ENCODE measurements at places on chromosomes 3 and 15.

DNA sequence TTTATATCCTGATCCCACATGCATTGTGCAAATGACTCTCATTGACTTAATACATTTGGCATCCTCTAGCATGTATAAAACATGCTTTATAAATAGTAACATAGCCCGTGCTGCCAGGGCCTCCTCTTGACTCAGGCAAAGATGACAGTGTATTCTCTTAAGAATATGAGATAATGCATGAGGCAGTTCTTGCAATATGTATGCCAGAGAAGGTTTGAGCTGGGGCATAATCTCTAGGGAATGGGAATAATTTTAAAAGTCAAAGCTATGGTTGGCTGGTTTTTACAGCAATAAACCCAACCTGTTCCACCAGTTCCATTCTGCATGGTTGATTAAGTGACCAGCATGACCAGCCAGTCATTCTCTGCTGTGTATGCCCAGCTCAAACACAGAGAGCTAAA is 179.0 kb upstream of the PFN2 start:
- no peak for DNase-seq

GRCh38 chr3:29465836-29466235 is 185.0 kb downstream of the RBMS3 start:
- DNase-seq = no peak

- no peak for DNase-seq
Measured at GRCh38 chr3:76367281-76367680, 581.9 kb upstream of the ZNF717 start.

DNA sequence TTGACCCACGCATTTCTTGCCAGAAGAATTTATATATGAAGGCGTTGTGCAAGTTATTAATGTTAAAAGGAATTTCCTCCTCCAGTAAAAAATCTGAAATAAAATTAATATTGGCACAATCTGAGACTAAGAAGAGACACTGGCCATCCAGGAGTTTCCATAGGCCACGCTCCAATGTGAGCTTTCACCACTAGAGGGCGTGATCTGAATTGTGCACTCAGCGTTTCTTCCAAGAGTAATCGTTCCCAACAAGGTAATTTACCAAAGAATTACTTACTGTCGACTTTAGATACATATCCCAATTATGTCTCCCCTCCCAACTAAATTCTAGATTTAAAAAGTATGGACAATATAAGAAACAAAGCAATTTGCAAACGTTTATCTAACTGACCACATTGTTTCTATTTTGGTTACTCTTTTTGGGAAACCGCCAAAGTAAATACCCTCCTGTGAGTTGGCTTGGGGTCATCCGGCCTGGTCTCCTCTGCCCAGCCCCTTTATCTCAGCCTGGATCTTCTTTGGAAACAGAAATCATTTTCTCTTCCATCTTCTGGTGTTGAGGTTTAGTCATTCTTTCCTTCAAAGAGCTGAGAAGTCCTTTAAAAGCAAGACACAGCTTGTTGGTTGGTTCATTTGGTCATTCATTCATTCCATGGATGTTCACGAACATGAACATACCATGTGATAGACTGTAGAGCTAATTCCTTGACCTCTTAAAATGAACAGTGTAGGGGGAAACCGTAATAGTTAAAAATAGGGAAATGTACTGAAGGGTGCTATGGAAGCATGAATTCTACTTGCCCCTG is 26.2 kb downstream of the POLR2M start:
- peak; percentile 11 for DNase-seq

DNA sequence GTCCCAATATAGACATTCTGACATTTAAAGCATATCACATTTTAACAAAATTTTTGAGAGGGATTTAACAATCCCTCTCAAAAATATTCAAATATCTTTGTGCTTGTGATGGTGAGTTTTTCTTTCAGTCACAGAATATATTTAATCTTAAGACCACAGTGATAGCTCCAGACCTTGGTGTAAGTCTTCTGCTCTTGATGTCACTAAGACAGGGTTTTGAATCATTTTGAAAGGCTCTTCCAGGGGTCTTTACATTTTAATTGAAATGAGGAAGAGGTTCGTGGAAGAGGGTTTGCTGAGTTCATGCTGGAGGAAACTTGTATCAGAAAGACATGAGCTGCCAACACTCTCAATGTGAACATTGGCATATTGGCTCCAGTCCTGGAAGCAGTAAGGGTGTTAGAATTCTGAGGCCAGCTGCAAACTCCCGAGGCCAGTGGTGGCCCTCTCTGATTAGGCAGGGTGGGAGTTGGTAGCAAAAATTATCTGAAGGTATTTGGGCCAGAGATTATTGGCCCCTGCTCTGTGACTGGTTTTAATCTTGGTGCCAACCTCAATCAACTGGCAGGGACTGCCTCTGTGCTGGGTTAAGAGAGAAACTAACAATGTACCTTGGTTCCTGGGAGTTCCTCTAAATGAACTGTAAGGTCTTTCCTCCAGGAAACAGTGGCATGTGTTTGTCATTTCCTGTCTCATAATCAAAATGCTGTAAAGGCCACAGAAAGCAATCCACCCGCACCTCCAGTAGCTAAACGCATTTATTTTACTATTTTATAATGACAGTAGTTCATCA is 5.3 kb downstream of the POU1F1 start:
- peak; percentile 83 for DNase-seq

GRCh38 chr3:83500422-83500821 is 1458.4 kb upstream of the CADM2 start:
- DNase-seq = no peak

DNA sequence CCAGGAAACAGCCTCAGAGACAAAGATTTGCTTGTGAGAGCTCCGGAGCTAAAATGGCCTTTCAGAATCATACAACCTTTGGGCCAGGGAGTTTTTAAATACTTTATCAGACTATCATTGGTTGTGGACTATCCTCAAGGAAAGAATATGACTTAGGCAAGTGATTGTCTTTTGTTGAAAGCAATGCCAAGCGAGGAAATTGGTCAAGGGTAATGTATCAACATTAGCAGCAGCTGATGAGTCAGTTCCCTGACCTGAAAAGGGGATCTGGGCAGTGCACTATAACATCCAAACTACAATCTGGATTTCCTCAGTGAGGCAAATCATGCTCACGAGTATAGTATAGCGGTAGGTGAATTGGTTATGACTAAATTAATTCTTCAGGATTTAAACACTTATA is 303.6 kb downstream of the LSAMP start:
- no peak for DNase-seq

GRCh38 chr3:60033901-60034453 is 984.2 kb upstream of the CFAP20DC start:
- DNase-seq = no peak

DNA sequence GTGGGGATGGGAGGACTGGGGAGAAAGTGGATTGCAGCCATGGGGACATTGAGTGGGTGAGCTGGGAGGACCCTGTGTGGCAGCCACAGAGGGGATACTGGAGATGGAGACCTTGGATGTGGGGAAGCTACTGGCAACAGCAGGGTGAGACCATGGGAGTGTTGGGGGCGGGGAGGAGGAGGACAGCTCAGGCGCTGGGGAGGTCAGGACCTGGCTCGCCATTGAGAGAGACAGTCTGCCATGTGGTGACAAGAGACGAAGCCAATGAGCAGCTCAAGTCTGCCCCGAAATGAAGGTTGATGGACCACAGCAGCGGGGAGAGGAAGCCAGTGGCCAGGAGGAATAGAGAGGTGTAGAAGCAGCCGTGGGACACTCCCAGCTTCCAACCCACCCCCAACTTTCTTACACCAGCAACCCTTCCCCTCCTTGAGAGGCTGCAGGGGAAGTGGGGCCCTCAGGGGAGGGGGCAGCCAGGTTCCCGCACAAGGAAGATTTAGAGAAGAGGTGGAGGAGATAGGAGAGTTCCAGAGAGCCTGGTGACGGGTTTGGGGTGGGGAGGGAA is 118.1 kb downstream of the ASB7 start:
- no peak for DNase-seq

DNA sequence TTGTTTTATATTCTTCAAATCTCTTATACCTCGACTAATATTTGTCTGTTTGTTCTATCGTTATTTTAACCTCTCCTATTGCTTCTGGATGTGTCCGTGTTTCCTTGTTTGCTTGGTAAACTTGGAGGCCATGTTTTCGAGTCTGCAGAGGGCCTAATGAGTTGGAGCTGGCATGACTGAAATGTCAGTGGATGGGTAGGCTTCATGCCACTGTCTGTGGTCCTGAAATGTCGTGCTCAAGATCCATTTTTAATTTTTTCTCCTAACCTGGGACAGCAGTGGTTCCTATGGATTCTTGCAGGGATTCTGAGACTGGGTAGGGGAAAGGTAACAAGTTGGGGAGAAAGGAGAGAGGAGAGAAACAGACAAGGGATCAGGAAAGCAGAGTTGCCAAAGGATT is 18.8 kb upstream of the GASK1A start:
- no peak for DNase-seq

- DNase-seq = no peak
Measured at GRCh38 chr15:58669108-58669507, 80.4 kb downstream of the ADAM10 start.

DNA sequence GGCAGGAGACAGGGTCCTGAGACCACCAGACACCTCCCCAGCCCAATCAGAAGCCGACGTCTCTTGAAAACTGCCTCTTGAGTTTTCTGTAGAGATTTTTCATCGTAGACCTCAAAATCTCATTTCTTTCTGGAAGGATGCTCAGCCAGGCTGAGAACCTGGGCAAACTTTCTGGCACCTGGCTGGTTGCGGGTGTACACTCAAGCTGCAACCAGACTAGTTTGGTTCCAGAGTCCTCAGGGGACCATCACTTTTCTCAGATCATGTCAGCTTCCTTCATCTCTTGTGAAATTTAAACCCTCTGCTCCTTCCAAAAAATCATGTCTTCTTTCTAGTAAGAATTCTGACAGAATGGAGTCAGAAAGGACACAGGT is 45.1 kb downstream of the CMTM7 start:
- DNase-seq = no peak
